ENCODE measurements at places on chromosomes 11 and 22.

DNA sequence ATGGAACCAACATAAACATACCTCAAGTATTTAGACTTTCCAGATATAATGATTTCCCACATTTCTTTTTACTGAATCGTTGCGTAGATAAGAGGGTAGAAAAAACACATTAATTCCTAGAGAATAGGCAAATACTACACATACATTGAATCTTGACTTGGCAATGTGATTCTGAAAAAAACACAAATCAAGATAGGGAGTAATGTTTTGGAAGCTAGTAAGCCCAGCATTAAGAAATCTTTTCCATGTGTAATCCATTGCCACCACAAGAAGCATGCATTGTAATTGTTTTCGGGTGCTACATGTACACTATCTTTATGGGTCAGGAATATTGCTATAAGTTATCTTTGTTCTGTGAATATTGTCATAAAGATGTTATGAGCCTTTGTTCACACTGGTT, 269.8 kb upstream of the PDGFD start:
- DNase-seq = no peak

DNA sequence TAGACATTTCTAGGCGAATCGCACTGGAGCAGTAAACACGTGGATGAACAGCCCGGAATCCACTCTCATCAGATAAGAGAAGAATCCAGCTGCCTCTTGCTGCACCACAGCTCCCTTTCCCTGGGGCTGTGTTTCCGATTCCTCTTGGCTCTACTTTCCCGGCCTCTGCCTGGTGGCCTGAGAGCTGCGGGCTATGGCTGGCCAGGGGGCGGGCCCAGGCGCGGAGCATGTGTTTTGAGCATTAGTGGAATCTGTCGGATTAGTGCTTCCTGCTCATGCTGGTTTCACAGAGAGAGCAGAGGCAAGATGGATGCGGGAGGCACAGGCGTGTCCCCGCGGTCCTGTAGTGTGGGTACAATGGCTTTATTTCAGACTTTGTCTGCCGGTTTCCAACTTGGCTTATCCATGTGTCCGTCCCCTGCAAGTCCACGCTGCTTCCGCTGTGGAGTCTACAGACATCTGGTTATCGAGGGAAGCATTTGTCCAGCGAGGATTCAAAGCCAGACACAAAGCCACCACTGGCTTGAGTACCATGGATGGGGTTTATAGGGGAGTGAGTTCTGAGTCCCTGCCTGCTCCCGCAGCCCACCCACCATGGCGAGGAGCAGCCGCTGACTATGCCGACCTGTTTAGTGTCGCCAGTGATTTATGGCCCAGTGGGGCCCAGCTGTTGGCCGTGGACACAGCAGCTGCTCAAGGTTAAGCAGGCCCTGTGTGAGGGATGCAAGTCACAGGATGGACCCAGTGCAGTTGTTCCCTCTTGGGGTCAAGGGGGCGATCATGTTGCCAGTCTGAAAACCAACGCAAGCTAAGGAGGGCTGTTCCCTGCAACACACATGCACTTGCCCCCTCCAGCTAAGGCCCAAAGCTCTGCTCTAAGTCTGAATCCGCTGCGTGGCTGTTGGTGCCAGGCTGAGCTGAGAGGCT, 43.3 kb upstream of the EP300 start:
- peak; percentile 75 for DNase-seq

- DNase-seq = peak; percentile 56
Measured at GRCh38 chr22:36156515-36157419, 3.8 kb downstream of the APOL3 start.

GRCh38 chr11:57202281-57202680, 20.5 kb downstream of the LRRC55 start:
- no peak for DNase-seq

- DNase-seq = no peak
Measured at GRCh38 chr11:102001657-102002338, 45.4 kb upstream of the CFAP300 start.

DNA sequence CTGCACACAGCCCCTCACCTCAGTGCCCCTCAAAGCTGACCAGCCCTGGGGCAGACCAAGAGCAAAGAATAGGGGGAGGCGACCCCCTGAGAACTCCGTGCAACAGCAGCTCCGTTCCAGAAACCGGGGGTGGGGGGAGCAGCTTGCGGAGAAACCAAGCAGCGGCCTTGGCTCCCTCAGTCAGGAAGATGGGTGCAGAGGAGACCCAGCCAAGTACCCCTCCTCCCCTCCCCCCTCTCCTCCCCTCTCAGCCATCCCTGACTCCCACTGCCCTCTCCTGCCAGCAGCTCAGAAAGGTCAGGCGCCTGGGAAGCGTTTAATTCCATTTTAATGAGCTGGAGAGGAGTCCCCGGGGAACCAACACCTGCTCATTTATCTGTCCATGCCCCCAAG, 78.9 kb downstream of the PDE2A start:
- DNase-seq = no peak

All from H9 (cell line).